HTR-8/SVneo (cell line): ENCODE measurements at places on chromosomes 6 and 20.

DNA sequence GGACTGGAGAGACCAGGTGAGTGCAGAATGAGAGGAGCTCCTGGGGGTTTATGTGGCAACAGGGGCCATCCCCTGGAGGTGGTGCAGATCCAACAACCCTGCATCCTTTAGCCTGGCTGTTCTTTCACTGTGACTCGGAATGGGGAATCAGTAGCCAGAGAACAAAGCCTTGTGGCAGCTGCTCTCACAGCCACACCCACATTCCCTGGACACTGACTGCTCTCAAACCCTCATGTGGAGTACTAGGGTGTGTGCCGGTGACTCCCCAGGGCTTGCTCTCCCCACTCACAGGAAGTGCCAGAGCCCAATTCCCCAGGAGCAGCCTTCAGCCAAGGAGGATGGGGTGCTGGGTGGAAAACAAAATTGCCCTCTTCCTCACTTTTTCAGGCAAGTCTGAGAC, 30.2 kb upstream of the GGTLC1 start:
- no peak for DNase-seq

DNA sequence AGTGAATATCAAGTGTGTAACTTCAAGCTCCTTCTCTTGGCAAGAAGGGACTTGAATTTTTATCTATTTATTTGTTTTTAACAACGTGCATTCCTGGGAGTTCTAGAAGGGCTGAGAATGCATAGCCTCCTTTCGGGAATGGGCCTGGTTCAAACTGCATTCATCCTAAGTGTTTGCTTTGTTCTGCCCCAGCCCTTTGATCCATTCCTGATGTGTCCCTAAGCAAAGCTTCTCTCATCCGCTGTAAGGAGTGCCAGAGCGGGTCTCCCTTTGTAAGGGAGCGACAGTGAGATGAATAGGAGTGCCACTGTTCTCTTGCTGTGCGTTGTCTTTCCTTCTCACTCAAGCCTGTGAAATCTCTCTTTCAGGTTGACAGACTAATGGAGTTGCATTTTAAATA, 61.0 kb upstream of the VSTM2L start:
- no peak for DNase-seq

GRCh38 chr20:53949319-53949839, 121.0 kb downstream of the BCAS1 start:
- DNase-seq, result peak; percentile 93

GRCh38 chr6:138965291-138965874, 22.7 kb downstream of the REPS1 start:
- no peak for DNase-seq

- no peak for DNase-seq
Measured at GRCh38 chr6:53671111-53671510, 5.6 kb upstream of the KLHL31 start.

GRCh38 chr6:27720607-27721580, 191.3 kb downstream of the OR2B2 start:
- no peak for DNase-seq

DNA sequence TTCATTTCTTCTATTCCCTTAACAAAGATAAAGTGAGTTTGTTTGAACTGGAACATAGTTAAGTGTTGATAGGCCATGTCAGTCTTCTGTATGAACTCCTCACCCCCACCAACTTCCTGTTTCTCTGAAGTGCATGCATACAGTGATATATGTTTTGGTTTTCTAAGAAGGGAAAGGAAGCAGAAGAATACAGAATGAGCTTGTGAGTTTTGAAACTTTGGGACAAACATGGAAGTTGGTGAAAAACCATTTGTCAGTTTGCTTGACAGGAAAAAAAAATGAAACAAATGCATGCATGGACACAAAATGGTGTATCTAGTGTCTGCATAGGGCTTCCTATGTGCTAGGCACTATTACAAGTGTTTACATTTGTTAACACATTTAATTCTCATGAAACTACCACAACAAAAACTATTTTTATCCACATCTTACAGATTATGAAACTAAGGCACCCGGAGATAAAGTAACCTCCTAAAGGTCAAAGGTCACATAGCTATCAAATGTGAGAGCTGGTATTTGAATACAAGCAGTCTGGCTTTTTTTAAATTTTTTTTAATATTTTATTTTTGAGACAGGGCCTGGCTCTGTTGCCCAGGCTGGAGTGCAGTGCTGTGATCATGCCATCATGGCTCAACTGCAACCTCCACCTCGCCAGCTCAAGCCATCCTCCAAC, 105.9 kb downstream of the ADGRB3 start:
- DNase-seq, result no peak

DNA sequence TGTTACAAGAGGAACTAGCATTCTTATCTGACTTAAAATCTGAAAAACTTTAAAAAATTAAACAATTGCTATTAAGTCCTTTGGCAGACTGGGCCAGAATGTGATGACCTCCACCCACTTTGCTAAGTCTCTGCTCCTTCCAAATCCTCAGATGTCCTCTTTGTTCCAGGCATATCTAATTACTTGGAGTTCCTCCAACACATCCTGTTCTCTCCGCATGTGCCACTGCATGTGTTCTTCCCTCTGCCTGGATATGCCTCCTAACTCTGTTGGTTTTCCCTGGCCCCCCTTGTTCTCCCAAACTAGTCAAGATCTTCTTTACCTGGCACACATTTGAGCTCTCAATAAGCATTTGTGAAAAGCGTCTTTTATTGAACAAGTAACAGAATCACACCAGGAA, 23.1 kb downstream of the ELOVL2 start:
- DNase-seq, result no peak

DNA sequence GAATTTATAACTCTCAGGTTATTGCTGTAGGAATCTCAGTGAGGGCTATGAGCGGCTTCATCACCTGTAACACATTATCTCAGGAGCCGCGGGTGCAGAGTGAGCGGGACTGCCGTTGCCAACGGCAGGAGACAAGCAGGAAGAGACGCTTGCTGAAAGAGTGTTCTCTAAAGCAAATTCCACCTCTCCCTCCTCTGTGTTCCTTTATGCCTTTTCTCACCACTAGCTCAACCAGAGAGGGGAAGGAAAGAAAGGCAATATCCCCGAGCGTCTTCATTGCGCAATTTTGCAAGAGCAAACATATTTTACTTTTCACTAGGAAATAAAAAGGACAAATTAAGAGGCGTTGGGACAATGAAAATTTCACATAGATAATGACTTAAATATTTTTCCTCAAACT, 185.2 kb upstream of the EXOC2 start:
- no peak for DNase-seq

GRCh38 chr6:41651962-41652657, 13.8 kb downstream of the MDFI start:
- DNase-seq, result no peak

GRCh38 chr6:31131595-31131994, 7.3 kb downstream of the PSORS1C2 start:
- DNase-seq, result no peak

DNA sequence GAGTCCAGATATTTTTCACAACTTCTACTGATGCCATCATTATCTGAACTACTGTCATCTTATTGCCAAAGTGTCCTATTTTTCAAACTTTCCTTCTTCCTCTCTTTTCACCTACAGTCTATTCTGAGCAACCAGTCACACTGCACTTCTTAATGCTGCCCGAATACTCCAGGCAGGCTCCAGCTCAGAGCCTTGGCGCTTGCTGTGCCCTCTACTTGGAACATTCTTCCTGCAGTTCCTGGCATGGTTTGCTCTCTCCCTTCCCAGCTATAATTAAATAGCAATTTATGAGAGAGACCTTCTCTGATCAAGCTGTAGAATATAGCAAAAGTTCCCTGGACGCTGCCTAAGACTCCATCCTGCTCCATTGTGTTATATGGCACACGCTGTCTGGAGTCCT, 831.6 kb downstream of the QKI start:
- DNase-seq, result no peak

DNA sequence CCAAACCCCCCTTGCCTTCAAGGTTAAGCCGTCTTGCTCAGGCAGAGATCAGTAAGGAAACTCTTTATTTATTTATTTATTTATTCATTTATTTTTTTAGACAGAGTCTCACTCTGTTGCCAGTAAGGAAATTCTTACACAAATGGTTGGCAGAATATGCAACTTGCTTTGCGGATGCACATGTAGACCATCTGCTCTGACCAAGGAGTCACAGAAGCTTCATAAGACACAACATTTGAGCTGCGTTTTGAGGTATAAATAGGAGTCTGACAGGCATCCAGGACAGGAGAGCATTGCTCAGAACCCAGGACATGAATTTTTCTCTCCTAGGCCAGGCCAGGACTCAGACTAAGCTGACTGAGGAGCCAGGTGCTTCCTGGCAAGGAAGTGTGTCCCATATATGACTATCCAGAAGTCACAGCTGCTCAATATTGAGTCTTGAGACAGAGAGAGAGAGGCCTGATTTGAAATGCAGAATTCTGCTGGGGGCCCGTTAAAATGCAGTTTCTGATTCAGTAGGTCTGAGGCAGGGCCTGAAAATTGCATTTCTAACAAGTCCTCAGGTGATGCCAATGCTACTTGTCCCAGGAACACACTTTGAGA, 43.9 kb downstream of the HLA-A start:
- no peak for DNase-seq
